ENCODE measurements at places on chromosomes 12 and 14.

GRCh38 chr14:96167224-96168148 lies 37.2 kb upstream of the BDKRB2 start:
- DNase-seq: no peak

GRCh38 chr14:24814944-24815343 lies 181.0 kb upstream of the GZMB start:
- DNase-seq: no peak

GRCh38 chr12:129337413-129337812 lies 484.1 kb downstream of the GLT1D1 start:
- DNase-seq: no peak

DNA sequence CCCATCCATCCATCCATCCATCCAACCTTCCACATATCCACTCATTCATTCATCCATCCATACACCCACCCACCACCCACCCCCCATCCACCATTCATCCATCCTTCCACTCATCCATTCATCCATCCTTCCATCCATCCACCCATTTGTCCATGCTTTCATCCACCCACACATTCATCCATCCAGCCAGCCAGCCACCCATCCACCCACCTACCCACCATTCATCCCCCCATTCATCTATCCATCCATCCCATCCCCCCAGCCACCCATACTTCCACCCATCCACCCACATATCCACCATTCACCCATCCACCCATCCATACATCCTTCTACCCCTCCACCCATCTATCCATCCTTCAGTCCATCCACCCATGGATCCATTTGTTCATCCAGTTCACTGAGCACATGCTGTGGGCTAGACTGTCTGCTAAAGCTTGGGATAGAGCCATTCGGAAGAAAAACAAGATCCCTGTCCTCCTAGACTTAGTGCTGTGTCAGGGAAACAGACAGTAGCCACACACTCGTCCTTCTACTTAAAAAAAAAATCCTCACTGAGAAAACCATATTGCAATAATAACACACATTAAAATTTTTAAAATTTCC lies 377.5 kb downstream of the ADGRD1 start:
- no peak for DNase-seq

DNA sequence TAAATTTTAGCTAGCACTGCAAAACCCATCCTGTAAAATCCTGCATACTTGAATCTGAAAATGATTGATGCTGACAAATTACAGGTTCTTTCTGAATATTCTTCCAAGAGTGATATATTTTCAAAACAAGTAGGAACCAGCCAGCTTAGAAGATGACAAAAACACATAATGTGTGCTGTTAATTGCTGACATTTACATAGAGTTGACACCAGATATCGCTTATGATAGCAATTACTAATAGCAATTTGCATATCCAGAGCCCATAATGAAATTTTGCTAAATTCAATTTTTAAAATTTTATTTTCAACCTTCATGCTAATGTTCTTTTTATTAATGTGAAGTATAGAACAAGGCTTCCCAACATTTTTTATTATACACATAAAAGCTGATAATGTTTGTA lies 284.5 kb downstream of the SEC23A start:
- no peak for DNase-seq

- DNase-seq: no peak
These were observed 54.2 kb upstream of the CERS5 start for GRCh38 chr12:50221228-50222008.

DNA sequence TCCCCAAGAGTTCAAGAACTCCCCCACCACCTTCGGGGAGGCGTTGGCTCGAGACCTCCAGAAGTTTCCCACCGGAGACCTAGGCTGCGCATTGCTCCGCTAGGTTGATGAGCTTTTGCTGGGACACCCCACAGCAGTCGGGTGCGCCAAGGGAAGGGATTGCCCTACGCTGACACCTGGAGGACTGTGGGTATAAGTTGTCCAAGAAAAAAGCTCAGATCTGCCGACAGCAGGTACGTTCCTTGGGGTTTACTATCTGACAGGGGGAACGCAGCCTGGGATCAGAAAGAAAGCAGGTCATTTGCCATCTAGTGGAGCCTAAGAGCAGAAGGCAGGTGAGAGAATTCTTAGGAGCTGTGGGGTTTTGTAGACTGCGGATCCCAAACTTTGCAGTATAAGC lies 98.8 kb downstream of the FRMD6 start:
- no peak for DNase-seq

DNA sequence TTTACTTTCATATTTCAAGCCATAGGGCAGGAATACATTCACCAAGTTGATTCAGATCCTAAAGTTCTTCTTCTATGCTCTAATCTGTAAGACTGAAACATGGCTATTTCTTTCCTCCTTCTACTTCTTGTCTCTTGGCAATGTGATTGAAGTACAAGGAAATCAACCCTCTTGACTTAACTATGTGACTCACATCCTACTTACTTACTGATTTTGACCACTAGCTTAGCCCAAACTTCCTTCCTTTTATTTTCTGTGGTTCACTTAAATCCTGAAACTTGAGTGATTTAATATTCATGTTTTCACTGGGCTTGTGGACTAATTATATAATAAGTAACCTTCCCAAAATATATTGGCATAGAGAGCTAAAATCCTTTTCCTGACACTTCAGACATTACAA lies 111.2 kb upstream of the NOVA1 start:
- no peak for DNase-seq

- DNase-seq: no peak
These were observed 19.1 kb downstream of the PSMC1 start for GRCh38 chr14:90275458-90275814.

DNA sequence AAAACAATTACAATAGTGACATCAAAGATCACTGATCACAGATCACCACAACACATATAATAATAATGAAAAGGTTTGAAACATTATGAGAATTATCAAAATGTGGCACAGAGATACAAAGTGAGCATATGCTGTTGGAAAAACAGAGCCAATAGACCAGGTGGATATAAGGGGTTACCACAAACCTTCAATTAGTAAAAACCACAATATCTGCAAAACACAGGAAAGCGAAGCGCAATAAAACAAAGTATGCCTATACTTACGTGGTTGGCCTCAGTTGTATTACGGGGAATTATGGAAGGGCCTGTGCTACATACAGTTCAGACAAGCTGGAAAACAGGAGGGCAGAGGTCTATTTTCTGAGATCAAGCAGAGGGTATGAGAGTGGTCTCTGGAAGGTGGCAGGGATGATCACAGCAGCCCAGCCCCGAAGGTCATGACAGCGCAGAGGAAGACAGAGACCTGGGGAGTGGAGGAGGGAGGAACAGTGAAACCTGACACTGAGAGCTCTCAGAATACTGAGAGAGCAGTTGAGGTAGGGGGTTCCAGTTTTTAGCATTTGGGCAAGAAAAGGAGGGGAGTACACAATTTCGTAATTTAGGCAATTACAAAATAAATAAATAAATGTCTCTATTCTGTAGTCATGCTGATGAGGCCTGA lies 41.3 kb downstream of the IFNG start:
- DNase-seq: no peak

DNA sequence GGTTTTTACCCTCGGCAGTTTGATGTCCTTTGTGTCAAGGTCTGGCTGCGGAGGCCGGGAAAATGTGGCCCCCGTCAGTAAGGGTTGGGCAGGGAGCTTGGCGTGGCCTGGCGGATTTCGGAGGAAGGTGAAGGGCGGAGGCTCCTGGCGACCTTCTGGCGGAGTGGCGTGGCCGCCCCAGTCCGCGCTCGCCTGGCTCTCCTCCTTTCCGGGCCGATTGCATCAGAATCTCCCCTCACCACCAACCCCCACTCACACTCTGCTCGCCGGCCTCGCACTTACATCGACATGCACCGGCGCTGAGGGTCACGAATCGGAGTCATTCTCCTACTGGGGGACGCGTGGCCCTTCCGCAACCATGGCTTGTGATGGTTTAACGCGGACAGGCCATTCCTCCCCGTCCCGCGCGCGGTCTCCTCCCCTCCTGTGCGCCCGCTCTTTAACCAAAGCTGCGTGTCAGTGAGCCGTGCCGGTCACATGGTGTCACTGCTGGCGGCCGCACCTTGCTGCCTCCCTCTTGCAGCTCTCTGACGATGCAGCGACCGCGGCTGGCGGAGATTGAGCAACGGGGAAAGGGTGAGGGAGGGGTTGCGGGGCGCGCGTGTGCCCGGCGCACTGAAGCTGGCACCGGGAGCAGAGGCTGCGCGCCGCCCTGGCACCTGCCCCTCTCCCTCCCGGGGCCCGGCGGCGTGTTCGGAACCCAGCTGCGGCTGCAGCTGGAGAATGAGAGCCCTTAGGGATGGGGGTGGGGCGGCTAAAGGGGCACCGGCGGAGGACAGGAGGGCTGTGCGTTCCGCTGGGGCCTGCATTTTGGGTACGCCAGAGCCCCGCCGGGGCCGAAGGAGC lies at the start of gene SLC38A1:
Gene SLC38A1, minus strand, starts transcription at position 461 of the 846 bp plus-strand sequence. CDS start 29,243 bp downstream, outside the sequence.
- DNase-seq: peak; percentile 73

- DNase-seq: no peak
These were observed 198.7 kb upstream of the EEA1 start for GRCh38 chr12:93127582-93128331.

DNA sequence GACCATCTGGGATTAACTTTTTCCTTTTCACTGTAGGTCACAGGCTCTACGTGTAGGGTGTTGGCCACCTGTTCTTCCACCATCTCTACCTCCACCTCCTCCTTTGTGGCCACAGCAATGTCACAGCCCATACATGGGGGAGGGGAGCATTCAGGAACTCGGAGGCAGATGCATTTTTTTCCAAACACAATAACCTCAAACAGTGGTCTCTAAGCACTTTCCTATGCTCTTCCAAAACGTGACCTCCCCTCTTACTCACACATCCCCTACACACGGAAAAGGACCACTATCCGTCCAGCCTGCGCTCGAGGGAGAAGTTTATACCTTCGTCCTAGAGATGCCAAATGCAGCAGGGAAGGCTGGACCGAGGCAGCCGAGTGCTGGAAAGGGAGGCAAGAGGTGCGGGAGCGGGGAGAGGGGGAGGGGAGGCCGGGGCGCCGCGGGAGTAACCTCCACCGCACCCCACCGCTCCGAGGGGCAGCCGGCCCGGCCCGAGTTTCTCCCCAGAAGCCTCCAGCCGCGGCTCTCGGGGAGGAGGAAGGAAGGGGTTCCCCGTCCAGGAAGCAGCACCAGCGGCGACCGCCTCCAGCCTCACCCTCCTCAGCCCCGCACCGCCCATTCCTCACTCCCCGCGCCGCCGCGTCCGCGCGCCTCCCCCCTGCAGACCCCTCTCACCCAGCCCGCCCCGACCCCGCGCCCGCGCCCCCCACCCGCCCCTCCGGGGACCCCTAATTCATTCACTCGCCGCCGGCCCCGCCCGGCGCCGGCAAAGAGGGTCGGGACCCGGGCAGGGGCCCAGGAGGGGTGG lies 594 bp downstream of the KRAS start:
- peak; percentile 26 for DNase-seq

Data from stimulated activated CD8-positive, alpha-beta memory T cell treated with anti-CD3 and anti-CD28 coated beads, Interleukin-4, amount 100 ng/mL, for 24 hours (primary cell).